ENCODE measurements at places on chromosomes 5 and 9.

GRCh38 chr5:33153831-33154230 is 286.9 kb upstream of the TARS1 start:
- DNase-seq: no peak

DNA sequence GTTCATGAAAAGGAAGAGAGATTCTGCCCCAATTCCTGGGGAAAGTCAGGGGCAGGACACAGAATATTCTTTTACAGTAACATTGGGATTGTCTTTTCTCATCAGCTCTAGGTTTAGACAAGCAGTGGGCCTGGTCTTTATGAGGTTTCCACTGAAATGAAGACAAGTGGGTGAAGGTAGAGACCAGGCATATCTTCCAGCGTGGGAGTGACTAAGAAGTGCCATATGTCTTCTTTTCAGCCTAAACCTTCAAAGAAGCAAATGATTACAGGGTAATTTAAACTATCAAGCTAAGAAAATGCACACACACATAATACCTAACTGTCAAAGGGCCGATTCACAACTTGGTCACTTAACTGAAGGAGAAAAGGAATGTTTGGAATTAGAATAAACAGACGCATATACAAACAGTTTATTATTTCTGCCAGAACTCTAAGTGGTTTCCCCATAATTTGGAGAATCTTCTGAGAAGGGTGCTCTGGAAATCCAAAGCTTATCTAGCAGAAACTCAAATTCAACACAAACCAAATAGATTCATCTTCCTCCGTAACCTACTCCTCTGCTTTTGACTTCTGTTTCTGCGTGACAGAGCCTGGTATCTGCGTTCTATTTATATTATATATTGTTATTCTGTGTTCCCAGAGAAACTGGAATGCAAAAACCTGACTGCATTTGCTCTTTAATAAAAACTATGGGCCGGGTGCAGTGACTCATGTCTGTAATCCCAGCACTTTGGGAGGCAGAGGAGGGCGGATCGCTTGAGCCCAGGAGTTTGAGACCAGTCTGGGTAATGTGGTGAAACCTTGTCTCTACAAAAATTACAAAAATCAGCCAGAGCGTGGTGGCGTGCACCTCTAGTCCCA is 22.0 kb upstream of the TEK start:
- DNase-seq: no peak

DNA sequence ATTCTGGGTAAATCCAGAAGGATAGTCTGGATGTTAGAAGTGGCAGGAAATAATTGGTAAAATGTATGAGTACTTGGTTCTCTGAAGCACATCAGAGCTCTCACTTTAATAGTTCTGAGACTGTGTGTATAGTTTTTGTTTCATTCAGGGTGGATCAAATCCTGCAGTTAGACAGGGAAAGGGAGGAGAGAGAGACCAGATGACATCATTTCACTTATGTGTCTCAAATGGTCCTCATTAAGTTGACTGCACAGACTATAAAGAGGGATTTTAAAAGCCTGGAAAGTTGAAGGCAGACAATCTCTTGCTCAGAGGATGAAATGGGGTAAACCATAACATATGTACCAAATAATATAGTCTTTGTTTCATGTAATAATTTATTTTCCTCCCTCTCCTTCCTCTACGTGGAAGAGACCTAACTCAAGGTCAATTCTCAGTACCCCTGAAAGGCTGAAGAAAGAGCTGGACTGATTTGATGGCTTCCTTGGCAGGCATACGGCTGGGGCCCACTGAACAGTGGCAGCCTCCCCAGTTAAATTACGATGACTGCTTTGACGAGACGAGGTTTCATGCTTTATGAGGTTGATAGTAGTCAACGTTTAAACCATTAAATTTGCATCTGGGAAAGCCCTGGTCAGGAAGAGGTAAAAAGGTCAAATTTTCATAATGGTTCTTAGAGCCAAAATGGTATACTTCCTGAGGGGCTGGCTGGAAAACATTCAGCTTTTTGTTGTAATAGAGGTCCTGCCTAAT is 395.1 kb upstream of the RPS23 start:
- no peak for DNase-seq

- no peak for DNase-seq
These were observed 3.6 kb downstream of the PSMB7 start for GRCh38 chr9:124411514-124412227.

GRCh38 chr5:158080112-158080511 is 221.2 kb upstream of the CLINT1 start:
- no peak for DNase-seq

- peak; percentile 97 for DNase-seq
These were observed at the start of gene CLTA for GRCh38 chr9:36190388-36191289. CLTA (plus strand) TSS chr9:36190921; CDS start chr9:36191057, 136 bp downstream.

DNA sequence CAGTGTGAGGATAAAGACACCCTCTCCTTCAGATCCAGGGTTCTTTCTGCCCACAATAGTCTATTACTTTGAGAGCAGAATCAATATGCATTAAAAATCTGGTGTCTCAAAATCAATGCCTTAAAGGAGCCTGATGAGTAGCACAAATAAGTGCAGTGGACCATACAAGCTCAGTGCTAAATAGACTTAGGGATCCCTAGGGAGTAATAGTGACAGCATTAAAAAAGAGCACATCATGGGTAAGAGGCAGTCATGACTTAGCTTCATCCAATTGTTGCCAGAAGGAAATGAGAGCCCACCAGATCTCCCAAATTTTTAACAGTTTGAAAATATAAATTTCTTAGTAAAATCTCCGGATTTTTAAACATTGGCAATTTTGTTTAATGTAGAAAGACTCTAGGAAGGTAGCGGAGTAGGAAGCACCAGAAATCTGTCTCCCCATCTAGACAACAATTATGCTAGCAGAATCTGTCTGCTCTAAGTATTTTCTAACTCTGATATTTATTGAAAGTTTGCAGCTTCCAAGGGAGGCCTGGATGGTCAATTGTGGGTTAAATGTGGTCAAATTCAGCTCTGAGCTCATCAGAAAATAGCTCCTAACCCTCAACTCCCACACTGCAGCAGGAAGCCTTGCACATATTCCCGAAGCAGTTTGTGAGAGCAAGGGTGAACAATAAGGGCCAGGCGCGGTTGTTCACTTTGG is 443.9 kb downstream of the TLE1 start:
- DNase-seq: no peak

- no peak for DNase-seq
These were observed 113.1 kb upstream of the NIPBL start for GRCh38 chr5:36763454-36763853.

GRCh38 chr9:133986061-133986460 is 6.1 kb downstream of the VAV2 start:
- DNase-seq: no peak

- no peak for DNase-seq
These were observed 23.4 kb upstream of the FAM169A start for GRCh38 chr5:74889523-74890105.

All from COR-L47 (cell line).